ENCODE measurements at places on chromosomes 6 and 20.

- DNase-seq = no peak
Observed at GRCh38 chr6:156647140-156647784, 129.9 kb upstream of the ARID1B start.

- DNase-seq = no peak
Observed at GRCh38 chr6:68689910-68690309, 54.8 kb downstream of the ADGRB3 start.

- no peak for DNase-seq
Observed at GRCh38 chr6:77626426-77626825, 26.4 kb upstream of the MEI4 start.

GRCh38 chr6:41599015-41599851 lies 39.0 kb upstream of the MDFI start:
- DNase-seq = no peak

- peak; percentile 11 for DNase-seq
Observed at GRCh38 chr6:52839124-52840055, 1.2 kb downstream of the GSTA5 start.

DNA sequence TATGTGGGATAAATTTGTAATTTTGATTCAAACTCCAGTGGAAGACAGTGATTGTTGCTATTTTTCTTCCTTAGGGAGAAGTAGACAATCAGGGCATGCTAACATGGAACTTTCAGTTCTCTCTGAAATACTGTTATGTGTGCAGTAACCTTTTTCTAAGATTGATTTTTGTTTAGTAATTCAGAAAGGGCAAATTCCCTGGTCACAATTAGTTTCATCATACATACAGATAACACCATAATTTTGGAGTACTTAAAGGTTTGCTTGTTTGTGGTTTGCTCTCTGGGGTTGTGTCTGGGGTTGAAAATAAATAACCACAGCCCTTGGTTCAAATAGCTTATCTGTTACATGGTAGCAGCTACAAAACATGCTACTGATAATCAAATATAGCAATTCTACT lies 34.4 kb downstream of the ADGRG6 start:
- DNase-seq = no peak

DNA sequence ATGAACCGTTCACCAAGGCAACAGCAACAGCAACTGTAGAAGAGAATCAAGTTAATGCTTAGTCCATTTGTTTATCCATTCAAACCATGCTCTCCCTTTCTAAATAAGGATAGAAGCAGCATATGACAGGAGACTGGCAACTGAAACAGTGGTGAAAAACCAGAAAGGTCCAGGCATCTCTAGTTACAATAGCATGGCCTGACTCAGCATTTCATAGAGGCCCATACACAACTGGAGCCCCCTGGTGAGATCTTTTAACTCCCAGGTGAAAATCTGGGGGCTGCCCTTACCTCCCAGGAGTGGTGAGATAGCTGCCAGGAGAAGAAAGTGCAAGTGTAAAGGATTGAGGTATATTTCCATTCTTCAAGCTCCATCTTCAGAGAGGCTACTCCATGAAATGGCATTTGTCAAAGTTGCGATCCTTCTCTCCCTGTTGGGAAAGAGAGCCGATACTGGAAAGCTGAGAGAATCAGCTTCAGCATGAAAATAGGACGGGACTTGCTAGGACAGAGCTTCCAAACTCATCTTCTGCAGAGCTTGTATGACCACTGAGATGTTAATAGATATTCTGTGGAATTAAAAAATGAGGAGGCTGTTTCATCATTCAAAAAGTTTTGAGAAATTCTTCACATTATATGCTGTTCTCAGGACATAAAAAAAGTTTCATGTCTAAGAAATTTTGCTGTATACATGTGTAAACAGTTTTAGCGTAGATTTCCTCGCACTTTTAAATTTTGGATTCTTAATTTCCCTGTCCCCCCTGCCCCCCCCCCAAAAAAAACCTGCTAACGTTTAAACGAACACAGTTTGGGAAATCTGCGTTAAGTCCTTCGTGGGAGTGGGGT lies 10.9 kb upstream of the SLC2A12 start:
- no peak for DNase-seq

DNA sequence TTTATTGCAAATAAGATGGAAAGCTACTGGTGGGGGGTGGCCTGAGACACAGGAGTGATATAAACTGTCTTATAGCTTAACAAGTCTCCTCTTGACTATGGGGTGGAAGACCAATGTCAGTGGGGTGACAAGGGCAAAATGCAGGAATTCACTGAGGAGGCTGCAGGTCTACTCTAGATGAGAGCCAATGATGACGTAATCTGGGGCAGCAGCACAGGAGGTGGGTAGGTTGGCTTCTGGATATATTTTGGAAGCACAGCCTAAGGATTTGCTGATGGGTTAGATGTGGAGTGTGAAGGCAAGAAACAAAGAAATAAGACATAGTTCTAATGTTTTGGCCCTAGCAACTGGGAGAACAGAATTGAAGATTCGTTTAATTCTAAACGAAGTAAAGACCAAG lies 253.2 kb downstream of the PTPRT start:
- DNase-seq = no peak

DNA sequence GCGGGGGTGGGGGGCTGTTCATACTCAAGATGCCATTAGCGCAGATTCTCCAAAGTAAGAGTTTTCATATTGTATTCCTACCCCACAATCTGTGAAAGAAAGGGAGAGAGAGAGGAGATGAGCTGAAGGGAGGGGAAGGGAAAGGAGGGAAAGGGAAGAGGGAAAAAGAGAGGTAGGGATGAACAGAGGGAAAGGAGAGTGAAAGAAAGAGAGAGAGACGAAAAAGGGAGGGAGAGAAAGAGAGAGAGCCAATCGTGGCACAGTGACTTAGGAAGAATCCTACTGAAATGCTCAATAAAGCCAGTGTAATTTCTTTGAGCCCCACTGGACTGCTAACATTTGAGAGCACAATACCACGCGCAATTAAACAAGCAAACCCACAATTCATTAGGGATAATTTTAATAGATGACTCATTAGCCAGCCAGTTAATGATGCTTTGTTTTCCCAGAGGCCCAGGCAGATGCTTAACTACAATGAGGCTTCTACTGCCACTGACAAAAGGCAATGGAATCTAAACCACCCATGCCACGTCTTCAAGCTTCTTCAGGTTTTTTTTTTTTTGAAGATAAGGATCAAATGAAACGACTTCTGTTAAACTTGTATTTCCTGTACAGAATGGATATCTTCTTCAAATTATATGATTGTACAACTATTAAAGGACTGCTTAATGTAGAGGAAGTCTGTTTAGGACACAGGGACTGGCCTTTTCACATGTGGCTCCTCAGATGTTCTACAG lies 306.8 kb downstream of the FOXC1 start:
- no peak for DNase-seq

- DNase-seq = no peak
Observed at GRCh38 chr6:157281570-157281969, 41.7 kb downstream of the TMEM242 start.

DNA sequence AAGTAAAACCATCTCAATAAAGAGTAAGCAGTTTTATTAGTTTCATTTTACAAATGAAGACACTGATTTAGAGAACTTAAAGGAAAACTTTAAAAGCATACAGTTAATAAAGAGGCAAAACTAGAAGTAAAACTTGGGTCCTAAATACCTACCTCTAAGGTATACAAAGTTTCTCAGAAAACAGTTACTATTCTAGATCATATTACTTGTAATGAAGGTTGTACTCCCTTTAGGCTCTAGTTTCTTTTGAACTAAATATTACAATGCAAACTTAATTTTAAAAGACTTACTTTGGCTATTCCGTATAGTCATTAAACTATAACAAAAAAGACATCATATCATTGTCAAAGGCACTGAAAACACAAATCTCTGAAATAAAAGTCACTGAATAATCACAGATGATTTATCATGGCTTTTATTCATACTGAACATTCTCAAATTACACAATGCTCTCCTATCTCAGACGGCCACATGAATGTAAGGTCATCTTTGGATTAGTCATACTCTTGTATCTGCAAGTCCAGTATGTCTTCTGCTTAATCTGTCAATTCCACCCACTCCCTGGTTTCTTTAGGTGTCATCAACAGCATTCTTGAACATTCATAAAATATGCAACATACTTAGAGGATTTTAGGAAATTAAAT lies 361.6 kb upstream of the RUNX2 start:
- no peak for DNase-seq

- no peak for DNase-seq
Observed at GRCh38 chr6:100452998-100453397, 11.7 kb downstream of the SIM1 start.

- no peak for DNase-seq
Observed at GRCh38 chr6:135540207-135540840, 42.8 kb upstream of the AHI1 start.

DNA sequence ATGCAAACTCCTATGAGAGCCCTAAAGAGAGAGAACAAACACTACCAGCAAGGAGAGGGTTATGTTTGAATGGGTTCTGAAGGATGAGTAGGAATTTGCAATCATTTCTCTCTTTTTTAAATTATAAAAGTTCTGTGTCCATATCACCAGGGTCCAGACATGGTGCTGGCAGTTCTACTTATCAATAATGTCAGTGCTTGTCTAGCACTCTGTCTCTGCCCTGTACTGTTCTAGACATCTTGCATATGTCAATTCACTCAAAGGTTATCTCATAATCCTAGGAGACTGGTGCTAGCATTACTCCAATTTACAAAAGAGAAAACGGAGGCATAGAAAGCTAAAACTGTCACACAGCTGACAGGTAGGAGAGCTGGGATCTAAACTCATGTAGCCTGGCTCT lies 101.3 kb downstream of the VEGFA start:
- DNase-seq = no peak

DNA sequence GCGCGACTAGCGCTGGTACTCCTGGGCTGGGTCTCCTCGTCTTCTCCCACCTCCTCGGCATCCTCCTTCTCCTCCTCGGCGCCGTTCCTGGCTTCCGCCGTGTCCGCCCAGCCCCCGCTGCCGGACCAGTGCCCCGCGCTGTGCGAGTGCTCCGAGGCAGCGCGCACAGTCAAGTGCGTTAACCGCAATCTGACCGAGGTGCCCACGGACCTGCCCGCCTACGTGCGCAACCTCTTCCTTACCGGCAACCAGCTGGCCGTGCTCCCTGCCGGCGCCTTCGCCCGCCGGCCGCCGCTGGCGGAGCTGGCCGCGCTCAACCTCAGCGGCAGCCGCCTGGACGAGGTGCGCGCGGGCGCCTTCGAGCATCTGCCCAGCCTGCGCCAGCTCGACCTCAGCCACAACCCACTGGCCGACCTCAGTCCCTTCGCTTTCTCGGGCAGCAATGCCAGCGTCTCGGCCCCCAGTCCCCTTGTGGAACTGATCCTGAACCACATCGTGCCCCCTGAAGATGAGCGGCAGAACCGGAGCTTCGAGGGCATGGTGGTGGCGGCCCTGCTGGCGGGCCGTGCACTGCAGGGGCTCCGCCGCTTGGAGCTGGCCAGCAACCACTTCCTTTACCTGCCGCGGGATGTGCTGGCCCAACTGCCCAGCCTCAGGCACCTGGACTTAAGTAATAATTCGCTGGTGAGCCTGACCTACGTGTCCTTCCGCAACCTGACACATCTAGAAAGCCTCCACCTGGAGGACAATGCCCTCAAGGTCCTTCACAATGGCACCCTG lies 1.6 kb downstream of the TPBG start:
- peak; percentile 1 for DNase-seq

DNA sequence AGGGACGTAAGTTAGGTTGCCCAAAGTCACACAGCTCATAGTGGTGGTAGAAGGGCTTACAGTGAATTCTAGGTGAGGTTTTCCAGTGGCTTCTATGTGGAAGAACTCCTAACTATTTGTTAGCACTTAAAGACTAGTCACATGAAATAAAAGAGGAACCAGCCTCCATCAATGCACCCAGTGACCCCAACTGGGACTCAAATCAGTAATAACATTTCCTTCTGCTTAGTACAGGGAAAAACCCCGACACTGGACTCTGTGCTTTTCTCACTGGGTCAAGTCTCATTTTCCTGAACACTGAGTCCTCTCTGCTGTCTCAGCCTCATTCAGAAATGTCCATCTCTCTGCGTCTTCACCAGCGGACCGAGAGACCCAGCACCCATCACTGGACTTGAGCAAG lies 89.2 kb downstream of the SLC22A23 start:
- no peak for DNase-seq

- DNase-seq = no peak
Observed at GRCh38 chr6:3422435-3423070, 34.3 kb downstream of the SLC22A23 start.

DNA sequence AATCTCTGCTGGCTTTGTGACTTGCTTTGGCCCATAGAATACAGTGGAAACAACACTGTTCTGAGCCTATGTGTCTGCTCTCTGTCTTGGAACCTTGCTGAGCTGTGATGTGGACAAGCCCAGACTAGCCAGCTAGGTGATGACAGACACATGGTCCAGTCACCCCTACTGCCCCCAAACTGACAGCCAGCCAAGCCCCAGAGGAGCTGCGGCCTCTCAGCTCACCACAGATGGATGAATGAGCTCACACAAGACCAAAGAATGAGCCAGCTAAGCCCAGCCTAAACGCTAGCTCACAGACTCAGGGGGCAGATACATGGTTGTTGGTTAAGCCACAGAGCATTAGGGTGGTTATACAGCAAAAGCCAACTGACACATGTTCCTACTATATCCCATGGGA lies 4.1 kb downstream of the AARS2 start:
- no peak for DNase-seq

GRCh38 chr6:43011207-43011606 lies 2.5 kb downstream of the MEA1 start:
- no peak for DNase-seq

- DNase-seq = no peak
Observed at GRCh38 chr6:70998148-70998547, 41.3 kb upstream of the B3GAT2 start.

DNA sequence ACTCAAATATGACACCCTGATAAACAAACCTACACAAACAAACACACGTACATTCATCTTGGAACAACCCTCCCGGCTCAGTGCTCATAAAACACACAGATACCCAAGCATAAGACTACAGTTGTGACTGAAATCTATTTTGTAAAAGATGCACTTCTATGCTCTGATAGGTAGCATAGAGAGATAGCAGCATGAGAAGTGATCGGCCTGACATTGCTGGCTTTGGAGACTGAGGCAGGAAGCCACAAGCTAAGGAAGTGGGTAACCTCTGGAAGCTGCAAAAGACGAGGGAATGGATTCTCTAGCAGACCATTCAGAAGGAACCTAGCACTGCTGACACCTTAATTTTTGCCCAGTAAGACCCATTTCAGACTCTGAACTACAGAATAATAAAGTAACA lies 1.6 kb upstream of the RNF39 start:
- DNase-seq = no peak

DNA sequence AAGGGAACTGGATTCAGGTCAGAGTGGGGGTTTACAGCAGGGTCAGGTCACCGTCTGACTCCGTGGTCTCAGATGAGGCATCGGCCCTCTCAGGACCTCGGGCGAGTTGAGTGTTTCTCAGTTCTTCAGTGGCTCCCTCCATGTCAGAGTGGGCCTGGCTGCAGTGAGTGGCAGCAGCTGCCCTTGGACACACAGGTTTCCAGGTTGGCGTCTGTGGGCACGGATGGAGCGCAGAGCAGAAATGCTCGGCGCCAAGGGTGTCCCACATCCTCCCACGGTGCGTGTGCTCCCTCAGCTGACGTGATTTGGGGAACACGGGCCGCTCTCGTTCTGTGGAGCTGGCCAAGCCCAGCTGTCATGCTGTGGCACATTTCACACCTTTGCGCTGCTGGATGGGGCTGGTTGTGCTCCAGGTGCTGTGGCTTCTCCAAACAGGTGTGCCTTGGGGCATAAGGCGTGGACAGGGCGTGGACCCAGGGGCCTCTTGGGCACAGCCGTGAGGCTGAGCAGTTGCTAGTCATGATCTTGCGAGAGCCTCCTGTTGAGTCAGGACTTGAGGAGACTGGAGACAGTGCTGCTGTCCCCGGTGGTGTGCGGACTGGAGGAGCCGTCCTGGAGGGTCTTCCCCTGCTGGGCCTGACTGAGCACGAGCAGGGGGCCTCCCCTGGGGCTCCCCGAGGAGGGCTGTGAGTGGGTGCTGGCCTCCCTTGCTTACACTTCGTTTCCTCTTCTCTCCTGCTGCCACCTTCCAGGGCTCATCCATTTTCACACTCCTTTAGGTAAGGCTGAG lies 9.5 kb upstream of the DNAJC5 start:
- no peak for DNase-seq
